Stimulated activated CD4-positive, alpha-beta T cell treated with anti-CD3 and anti-CD28 coated beads, Interleukin-1b, Interleukin-23, amount 100 ng/mL, for 48 hours (primary cell): ENCODE measurements at places on chromosomes 7 and 10.

DNA sequence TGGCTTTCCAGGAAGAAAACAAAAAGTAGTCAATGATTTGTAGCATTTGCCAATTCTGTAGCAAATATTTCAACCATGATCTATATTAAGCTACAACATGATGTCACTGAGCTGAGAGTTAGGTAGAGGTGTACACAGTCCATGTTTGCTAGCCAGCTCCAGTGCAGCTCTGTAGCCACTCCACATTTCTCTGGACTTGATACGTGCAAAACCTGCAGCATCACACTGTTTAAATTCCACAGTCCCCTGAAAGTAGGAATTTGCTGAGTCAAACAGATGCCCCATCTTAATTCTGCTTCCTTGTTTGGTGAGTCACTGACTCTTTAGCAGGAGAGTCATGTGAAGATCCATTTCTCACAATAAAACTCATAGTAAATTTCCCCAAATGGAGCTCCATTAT is 89.8 kb upstream of the LRRTM3 start:
- no peak for DNase-seq

DNA sequence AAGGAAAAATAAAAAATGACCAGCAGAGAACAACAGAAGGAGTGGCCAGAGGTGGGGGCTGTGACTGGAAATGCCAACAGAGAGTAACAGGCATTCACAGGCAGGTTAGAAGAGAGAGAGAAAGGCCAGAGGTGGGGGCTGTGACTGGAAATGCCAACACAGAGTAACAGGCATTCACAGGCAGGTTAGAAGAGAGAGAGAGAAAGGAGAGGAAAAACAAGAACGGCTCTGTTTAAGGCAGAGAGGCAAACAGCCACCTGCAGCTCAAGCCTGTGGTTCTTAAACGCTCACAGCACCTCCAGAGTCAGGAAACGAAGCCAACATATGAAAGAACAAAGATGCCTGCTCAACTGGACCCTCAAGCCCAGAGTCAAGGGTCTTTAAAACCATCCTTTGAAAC is 39.5 kb upstream of the DGKI start:
- no peak for DNase-seq

DNA sequence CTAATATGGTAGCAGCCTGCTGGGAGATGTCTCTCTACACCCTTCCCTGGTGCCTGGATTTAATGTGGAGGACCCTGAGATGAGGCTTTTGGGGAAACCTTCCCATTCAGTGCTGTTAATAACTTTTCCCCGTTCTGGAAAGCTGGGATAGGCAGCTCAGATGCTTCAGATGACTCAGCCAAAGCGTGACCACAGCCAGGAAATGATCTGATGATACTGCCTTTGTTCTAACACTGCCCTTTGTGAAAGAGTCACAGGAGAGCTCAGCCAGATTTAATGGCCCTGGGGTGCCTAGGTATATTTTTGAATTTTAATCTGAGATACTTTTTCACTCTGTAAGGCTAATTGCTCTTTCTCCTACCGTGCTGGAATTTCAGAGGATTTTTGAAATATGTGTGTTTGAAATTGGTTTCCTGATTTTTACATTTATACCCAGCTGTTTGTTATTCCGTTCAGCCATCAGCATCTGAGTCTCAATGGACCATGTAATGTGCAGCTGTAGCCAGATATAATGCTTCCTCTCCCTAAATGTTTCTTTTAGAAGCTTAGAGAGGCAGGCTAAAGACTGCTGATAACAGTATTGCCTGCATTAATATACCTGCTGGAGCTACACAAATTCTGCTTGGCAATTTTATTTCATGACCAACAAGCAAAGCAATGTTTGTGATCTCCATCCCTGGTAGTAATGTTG is 17.8 kb downstream of the CELF2 start:
- no peak for DNase-seq

DNA sequence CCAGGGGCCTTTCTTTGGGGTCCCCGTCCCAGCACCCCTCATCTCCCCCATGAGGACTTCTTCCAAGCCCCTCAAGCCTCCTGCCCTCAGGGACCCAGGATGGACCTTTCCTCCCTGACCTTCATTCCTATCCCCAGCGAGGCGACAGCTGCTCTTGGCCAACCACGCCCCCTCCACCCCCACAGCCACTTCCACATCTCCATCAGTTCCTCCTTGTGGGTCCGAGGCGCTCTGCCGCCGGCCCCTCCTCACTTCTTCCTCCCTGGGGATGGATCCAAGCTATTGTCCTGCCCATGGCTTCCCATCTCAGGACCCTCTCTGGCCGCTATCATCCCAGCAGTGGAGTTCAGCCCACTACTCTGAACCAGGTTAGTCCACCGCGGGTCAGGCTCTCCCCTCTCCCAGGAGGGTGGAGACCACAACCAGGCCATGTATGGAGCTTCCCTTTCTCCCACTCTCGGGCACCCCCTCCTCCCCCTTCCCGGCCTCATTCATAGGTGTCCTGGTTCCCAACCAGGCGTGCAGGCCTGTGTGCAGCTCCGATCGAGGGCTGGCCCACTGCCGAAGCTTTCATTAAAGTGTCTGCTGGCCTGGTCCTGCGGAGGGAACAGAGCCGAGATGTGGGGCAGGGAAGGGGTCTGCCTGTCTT is 1.7 kb upstream of the SH2B2 start:
- no peak for DNase-seq

GRCh38 chr7:66974986-66975590 is 20.3 kb downstream of the SBDS start:
- no peak for DNase-seq

DNA sequence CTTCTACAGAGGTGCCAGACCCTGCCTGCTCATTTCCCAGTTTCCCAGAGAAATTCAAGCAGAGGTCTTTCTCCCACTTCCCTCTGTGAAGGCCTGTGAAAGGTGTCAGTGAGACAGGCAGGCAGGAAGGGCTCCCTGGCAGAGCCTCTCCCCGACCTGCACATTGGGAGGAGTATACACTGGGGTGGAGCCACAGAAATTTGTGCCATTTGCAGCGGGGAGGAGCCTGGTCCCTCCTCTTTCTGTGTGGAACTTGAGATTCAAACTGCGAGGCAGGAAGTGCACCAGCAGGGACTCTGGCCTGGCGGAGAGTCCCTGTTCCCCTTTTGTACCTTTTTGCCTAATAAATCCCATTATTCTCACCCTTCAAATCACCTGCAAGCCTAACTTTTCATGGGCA is 54.6 kb upstream of the OPN4 start:
- DNase-seq, result no peak

GRCh38 chr7:11191574-11192220 is 218.0 kb downstream of the PHF14 start:
- no peak for DNase-seq

GRCh38 chr10:126908729-126909128 is 3.5 kb downstream of the DOCK1 start:
- no peak for DNase-seq

GRCh38 chr7:148733496-148733895 is 34.8 kb downstream of the CUL1 start:
- no peak for DNase-seq
